ENCODE measurements at places on chromosomes 6 and 20.

DNA sequence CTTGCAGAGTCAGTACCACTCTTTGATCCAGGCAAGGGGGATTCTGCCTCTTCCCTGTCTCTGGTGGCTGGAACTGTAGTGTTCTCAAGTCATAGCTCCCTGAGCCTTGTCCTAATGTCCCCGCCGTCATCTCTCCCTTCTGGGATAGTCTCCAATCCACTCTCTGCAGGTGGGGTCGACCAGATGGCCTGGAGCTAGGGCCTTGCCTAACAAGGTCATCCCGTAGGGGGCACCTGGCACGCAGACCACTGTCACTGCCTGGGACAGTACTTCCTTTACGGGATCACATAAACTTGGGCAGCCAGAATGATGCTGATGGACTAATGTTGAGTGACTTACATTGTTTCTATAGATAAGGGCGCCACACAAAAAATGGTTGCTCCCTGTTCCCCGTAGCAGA, 118.9 kb upstream of the SLC22A23 start:
- no peak for DNase-seq

GRCh38 chr20:15834857-15835256, 738.4 kb downstream of the KIF16B start:
- no peak for DNase-seq

DNA sequence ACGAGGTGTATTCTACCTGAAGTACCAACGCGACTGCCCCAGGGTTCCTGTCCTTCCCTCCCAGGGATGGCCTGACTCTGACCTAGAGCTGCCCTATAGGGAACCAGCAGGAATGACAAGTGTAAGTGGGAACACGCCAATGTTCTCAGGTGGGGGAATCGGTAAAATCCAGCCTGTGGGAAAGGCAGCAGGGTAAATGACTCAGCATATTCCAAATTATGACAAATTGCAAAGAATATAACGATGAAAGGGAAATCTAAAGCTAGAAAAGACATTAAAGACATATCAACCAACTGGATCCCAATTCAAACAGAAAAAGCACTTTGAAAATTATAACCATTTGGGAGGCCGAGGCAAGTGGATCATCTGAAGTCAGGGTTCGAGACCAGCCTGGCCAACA, 41.8 kb downstream of the KIF16B start:
- DNase-seq, result no peak

- DNase-seq, result no peak
Observed at GRCh38 chr6:117918454-117918853, 11.4 kb downstream of the SLC35F1 start.

DNA sequence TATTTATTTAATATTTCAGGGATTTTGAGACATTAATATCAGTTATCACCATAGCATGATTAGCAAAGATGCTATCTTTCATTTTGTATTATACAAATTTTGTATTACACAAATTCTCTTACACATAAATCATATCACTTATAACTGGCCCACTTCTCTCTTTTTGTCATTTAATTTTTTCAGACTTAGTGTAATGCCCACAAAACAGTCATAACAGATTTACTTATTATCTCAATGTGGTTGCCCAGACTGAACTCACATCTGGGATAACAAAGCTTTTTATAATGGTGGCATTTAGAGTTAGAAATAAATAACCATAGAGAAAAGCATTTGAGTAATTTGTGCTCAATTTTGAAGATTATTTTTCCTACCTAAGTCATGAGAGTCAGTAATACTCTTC, 148.3 kb downstream of the TFAP2B start:
- no peak for DNase-seq

DNA sequence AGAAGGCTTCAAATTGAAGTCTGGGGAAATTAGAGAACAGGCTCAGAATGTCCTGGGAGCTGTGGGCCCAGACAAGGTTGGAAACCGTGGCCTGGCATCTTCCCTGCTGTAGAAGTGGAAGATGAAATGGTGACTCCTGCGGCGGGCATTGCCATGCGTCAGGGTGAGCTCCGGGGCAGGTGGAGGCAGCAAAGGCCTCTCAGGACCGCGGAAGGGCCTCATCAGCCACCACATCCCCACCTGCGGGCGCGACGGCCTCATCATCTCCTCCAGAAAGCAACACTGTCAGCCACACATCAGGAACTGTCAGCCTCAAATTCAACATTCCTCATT, 161.7 kb downstream of the SYNDIG1 start:
- no peak for DNase-seq

DNA sequence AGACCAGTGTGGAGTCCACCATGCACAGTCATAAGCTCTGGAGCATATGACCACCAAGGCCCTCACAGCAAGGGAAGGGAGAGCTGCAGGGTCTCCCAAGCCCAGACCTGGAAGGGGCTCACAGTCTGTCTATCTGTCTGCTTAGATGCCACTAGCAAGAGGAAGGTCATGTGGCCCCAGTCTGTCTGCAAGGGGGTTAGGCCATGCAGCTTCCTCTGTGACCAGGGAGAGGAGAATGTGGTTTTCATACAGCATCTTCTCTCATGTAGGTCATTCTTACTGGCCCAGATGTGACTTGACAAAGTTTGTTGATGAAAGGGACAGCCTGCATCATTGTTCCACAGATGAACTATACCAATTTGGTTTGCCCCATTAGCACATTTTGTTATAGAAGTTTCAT, 260.8 kb downstream of the FARS2 start:
- no peak for DNase-seq

GRCh38 chr6:164690241-164690640, 619.2 kb downstream of the C6orf118 start:
- no peak for DNase-seq

GRCh38 chr20:41178904-41179432, 41.6 kb downstream of the PLCG1 start:
- peak; percentile 83 for DNase-seq

- DNase-seq, result no peak
Observed at GRCh38 chr6:142746524-142746923, 198.5 kb downstream of the HIVEP2 start.

GRCh38 chr20:61480158-61480825, 228.2 kb downstream of the CDH4 start:
- DNase-seq, result no peak

GRCh38 chr6:166946125-166946524, 10.2 kb downstream of the RNASET2 start:
- DNase-seq, result no peak

DNA sequence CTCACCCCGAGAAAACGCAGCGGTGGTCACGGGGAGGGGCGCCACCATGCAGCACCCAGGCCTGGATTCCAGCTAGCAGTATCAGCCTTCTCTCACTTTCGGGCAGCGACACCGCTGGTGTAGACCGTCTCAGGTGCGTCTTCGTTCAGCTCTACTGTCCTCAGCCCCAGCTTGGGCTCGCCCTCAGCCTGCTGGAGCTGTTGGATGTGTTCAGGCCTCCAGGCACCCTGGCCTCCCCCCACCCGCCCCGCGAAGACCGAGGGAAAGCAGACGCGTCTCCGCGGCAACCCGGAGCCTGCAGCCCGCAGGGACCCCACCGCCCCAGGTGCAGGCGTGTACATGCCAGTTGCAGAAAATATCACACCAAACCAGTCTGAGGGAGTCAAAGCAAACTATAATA, 60.8 kb upstream of the CARMIL1 start:
- DNase-seq, result no peak

- no peak for DNase-seq
Observed at GRCh38 chr6:64160486-64160885, 524.9 kb downstream of the PHF3 start.

- no peak for DNase-seq
Observed at GRCh38 chr20:34337544-34337943, 25.5 kb upstream of the ITCH start.

GRCh38 chr6:119361209-119361608, 11.6 kb upstream of the MAN1A1 start:
- no peak for DNase-seq

GRCh38 chr20:29443819-29444218, 1813.6 kb upstream of the DEFB115 start:
- DNase-seq, result no peak

DNA sequence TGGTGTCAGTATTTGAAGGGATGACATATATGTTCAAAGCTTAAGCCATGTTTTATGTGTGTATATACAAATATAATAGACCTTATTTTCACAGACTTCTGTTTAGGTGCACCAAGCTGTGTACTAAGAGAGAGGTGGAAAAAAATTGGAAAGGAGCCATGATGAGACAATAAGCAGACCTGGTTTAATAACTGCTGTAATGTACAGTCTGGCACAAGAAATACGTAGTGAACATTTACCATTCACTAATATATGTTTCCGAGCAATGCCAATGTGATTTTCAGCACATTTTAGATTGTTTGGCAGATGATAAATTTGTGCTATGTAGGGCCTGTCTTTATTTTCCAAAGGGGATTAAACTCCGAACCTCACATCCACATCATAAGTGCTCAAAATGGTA, 116.3 kb downstream of the KHDC1L start:
- DNase-seq, result no peak

DNA sequence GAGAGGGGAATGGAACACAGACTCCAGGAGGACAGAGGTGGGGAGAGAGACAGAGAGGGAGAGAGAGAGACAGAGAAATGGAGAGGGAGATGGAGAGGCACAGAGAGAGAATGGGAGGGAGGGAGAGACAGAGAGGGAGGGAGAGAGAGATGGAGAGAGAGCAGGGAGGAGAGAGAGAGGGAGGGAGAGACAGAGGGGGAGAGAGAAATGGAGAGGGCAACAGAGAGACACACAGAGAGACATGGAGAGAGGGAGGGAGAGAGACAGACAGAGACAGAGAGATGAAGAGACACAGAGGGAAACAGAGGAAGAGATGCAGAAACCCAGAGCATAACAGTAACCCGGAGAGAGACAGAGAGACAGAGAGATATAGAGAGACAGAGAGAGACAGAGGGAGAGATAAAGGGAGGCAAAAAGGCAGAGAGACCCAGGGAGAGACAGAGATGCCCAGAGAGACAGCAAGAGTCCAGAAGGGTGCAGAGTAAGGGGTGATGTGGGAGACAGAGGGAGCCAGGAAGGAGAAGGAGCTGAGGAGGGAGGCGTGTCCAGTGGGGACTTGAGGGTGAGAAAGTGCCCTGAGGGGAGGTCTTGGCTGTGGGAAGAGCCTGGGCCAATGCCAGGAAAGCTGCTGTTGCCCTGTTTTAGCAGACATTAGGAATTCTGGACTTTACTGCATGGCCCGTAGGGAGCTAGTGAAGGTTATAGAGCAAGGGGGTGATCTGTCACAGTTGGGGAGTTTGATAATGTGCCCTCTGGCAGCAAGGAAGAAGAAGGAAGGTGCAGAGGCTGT, 78.3 kb downstream of the SRC start:
- DNase-seq, result no peak
